Omental fat pad (tissue), 4 donors: ENCODE measurements at places on chromosomes 2 and 18. TPM values are rescaled to one million over a fixed set of nuclear protein-coding genes. Genes with fewer than 3 reads are reported as not detected.

The HOXD12 gene
- not detected for total RNA-seq

The C1D gene
- total RNA-seq, result 32.8 TPM

The ITGA6 gene
- 42.3 TPM for total RNA-seq

The POTEF gene
- total RNA-seq, result 0.09 TPM

The ARHGAP15 gene
- 12.2 TPM for total RNA-seq

The LYPD6 gene
- 1.3 TPM for total RNA-seq

The USP40 gene
- total RNA-seq, result 38.4 TPM

The CACNB4 gene
- 1.6 TPM for total RNA-seq

The LYG2 gene
- not detected for total RNA-seq

The PRKRA gene
- 67.4 TPM for total RNA-seq

The NEU2 gene
- total RNA-seq, result not detected

The PTPN4 gene
- total RNA-seq, result 28.9 TPM

The AAMP gene
- 142 TPM for total RNA-seq

DNA sequence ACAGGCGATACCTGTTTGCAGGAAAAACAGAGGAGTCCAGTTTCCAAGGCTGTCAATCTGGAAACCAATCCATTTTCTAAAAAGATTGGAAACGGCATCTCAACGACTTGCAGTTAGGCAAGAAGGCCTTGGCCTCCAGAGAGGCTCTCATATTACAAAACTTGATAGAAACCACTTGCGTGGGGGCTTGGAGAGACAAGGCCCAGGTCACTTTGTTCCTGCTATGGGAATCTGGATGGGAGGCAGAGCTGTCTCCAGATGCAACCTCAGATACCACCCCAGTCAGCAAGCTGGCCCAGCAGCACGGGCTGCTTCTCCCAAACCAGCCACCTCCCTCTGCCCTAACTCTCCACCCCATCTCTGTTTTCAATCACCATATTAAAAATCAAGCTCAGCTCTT is 298.8 kb downstream of the TNS1 start:
- no peak for DNase-seq

- DNase-seq, result no peak
Observed at GRCh38 chr2:171143670-171144062, 17.0 kb downstream of the TLK1 start.

- no peak for DNase-seq
Observed at GRCh38 chr2:236546561-236547002, 23.0 kb upstream of the ACKR3 start.

DNA sequence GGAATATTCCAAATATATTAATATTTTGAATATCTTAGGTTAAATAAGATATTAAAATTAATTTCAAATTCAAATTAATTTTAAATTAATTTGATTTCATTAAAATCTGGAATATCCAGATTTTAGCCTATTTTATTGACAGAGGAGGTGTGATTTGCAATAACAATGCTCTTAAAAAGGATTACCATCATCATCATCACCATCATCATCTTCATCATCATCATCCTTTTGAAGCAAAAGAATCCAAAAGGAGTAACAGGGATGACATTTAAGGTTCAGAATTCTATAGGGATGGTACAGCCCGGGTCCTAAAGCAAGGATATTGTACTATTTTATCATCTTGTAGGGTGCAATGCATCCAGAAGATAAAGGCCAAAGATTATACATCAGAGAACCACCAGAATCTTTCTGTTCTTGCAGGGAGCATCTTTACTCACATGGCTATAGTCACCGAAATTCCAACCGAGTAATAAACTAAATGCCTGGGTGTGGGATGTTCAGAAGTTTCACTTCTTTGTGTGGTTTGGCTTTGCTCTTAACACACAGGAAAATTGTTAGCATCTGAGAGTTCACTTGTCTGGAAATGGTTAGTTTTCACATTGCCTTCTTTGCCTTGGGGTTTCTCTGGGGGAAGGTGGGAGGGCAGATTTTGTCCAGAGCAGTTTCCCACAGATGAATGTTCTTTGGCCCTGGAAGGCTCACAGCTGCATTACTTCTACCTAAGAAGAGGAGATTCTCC is 99.1 kb upstream of the ITGA6 start:
- no peak for DNase-seq

- DNase-seq, result no peak
Observed at GRCh38 chr2:133605766-133606137, 37.5 kb upstream of the NCKAP5 start.

DNA sequence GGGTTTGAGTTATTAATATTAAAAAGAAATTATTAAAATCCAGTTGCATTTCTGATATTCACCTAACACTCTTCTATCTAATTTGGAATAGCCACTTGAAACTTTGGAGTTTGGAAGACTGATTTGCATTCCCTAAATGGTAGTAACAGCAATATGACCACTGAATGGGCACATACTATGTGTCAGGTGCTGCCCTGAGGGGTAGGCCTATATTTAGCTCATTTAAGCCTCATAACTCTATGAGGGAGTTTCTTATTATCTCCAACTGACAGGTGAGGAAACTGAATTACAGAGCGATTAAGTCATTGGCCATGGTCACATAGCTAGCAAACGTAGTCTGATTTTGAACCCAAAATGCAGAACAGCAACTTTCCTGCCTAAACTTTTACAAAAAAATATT is 77.3 kb downstream of the VWA3B start:
- no peak for DNase-seq

DNA sequence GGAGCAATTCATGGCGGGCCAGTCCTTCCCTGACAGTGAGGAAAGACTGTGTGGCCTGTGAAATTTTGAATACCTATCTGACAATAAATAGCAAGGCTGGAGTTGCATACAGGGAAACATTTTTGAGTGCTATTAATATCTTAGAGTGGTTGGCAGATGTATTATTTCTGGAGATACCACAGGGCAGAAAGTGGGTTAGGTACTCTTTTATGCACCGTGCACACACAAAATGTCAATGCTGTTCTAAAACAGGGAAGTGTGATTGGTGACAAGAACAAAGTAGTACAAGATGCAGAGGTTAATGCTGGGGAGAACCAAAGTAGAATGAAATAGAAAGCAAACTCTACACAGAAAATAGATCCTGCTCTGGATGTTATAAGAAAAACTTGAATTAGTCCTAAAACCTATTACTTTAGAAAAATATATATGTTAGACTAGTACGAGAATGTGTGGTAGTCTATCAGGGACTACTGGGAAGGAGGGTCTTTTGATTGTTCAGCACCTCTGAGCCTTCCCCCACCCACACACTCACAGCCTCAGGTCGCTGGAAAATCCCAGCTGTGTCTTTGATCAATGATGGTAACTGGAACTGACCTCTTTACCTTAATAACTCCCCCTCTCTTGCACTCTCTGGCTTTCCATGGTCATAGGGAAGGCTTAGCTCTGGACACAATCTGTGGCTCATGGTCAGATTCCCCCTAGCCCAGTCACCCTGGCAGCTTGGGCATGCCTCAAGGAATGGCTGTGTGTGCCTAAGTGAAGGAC is 58.2 kb downstream of the SERPINB8 start:
- DNase-seq, result no peak

GRCh38 chr2:191206613-191207471 is 38.4 kb upstream of the MYO1B start:
- DNase-seq, result no peak

- DNase-seq, result no peak
Observed at GRCh38 chr2:25044990-25045389, 3.1 kb downstream of the EFR3B start.

GRCh38 chr2:192195548-192196418 is 1.1 kb upstream of the TMEFF2 start:
- DNase-seq, result no peak

- DNase-seq, result no peak
Observed at GRCh38 chr2:45242161-45242741, 233.0 kb upstream of the SIX2 start.

GRCh38 chr2:105989070-105989469 is 205.0 kb downstream of the UXS1 start:
- no peak for DNase-seq

DNA sequence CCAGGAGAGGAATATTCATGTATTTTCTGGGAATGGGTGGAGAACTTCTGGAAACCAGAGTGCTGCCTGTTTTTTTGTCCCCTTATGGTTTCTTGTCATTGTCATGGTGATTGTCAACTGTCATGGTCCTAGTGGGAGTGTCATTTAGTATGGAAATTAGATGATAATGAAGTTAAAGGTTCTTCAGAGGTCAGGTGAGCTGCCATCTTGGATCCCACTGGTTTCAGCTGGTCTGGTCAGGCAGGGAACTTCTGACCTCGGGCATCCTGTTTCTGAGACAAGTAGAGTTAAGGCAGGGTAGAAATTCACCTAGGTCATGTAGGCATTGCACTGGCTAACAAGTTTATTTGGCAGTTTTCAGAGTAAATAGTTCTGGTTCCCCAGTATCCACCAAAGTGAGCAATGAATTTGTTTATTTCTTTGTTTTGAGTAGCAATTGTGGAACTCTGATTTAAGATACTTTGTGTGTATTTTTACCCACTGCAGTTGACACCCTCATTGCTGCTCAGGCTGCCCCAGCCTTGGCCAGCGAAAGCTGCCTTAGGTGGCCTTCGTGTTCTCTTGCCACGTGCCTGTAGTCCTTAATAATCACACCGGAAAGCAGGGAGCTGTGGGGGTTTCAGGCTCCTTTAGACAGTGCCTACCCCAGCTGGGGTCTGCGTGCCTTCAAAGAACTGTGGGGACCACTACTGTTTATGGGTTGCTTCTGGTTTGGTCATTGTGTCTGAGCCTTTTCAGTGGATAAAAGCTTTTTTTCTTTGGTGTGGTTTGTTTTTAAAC is 48.7 kb downstream of the NCK2 start:
- DNase-seq, result no peak

- no peak for DNase-seq
Observed at GRCh38 chr2:144914622-144915318, 394.9 kb upstream of the ZEB2 start.

GRCh38 chr2:2660789-2661355 is 329.8 kb upstream of the MYT1L start:
- no peak for DNase-seq

- no peak for DNase-seq
Observed at GRCh38 chr2:42049221-42050009, 1.6 kb downstream of the PKDCC start.

DNA sequence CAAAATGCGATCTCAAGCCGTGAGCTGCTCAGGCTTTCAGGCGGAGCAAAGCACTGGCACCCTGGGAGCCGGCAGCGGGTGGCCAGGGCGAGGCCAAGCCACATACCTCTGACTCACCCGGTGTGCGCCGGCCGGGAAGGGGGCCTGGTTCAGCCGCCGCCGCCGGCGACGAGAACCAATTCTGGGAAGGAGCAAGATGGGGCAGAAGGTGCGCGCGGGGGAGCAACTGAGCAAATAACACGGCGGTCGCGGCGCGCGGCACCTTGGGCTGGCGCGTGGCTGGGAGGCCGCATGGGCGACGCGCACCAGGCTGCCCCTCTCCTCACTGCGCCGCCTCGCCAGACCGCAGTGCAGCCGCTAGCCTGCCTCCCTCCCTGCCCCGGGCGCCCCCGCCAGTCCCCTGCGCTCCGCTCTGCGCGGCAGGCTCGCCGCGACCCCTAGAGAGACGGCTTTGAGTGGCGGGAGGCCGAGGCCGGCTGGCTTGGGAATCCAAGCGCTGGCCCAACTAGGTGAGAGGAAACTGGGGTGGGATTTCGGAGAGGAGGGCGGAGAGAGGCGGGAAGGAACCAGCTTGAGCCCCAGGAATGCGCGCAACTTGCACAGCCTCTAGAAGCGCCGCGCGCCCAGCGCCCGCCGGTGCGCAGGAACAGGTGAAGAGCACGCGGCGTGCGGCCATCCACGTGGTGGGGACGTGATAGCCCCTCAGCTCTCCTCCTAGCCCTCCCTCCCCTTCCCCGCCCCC is 3.2 kb downstream of the NRP2 start:
- DNase-seq, result no peak

DNA sequence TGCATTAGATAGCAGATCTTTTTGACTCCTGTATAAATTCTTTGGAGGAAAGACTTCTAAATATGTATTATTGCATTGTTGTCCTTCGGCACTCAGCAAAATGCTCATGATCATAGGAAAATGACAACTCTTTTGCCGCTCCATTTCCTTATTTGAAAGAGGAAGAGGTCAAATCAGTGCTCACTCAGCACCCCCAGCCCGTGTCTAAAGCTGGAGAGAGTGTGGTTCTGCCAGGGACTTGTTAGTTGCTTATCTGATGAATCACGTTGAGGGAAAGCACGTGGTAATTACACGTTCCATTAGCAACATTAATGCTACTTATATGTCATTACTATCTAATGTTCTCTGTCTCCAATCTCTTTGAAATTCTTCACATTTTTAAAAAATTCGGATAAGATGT is 46.0 kb upstream of the MBP start:
- no peak for DNase-seq

DNA sequence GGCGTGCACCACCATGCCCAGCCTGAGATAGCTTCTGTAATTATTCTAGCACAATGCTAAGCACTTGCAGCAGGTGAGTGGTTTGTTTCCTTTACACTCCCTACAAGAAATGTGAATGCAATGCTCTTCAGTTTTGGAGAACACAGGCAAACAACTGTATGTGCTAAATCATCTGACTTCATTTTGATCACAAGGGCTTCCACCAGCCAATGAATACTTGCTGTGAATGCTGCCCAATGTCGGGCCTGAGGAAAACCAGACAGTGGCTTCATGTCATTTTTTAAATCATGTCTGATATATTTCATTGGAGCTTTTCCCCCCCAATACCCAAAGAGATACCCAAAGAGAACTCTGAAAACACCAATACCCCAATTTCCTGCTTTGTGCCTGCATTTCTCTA is 155.6 kb upstream of the XPO1 start:
- no peak for DNase-seq

GRCh38 chr18:35983818-35984217 is 11.3 kb downstream of the RMP24 start:
- no peak for DNase-seq

GRCh38 chr2:118222672-118223421 is 134.6 kb downstream of the INSIG2 start:
- no peak for DNase-seq

DNA sequence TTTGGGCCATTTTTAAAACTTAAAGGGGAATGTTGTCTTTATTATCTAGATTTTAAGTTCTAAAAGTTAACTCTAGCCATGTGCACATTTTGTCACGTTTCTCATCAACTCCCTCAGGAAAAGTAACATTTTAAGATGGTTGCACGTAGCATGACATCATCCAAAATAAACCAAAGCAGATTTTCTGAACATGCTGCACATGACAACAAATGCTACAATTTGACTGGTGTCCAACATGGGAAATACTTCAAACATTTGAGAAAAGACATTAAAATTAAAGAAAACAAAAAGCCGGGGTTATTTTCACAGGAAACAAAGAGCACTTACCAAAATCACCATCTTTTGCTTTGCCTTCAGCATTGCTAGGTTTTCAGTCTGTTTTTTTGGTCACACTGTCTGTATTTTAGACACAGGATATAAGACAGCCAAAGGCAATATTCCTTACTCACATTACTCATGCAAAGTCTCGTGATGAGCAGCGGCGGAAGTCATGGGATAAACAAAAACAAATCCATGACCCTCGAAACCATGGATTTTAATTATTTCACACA is 51.3 kb upstream of the RND3 start:
- no peak for DNase-seq

GRCh38 chr2:226483745-226484619 is 315.6 kb downstream of the IRS1 start:
- DNase-seq, result no peak

GRCh38 chr2:142603759-142604158 is 273.7 kb upstream of the KYNU start:
- no peak for DNase-seq
